Activated T-cell treated with anti-CD3 and anti-CD28 coated beads, Interleukin-2, amount 50 U/mL, for 1 hour (primary cell): ENCODE measurements at places on chromosomes 2 and 18.

GRCh38 chr18:48842259-48843061, 108.3 kb downstream of the SMAD7 start:
- DNase-seq, result peak; percentile 48

GRCh38 chr18:70246061-70246466, 40.6 kb upstream of the RTTN start:
- no peak for DNase-seq

- no peak for DNase-seq
These were observed 314.4 kb downstream of the MTX2 start for GRCh38 chr2:176583607-176584006.

DNA sequence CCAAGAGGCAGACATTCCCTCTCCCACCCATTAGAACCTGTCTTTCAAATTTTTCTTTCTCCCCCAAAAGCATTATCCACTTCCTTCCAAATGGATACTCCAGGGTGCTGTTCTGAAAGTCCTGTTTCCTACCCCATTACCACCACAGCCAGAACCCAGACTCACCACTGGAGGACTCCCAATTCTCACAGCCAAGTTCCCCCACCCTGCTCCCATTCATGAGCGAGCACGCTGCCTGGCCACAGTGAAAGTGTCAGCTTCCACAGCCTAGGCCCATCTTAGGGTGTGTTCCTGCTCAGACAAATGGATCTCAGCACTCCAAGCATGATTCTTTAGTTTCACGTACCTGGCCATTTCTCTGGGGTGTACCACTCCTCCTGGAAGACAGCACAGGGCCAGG, 3.8 kb upstream of the ANKRD53 start:
- no peak for DNase-seq

GRCh38 chr2:221529943-221530652, 42.0 kb downstream of the EPHA4 start:
- DNase-seq, result no peak
